NCI-H1105 (cell line): ENCODE measurements at places on chromosomes 5 and 9.

GRCh38 chr5:90390928-90391327 lies 18.6 kb downstream of the CETN3 start:
- DNase-seq: no peak

- no peak for DNase-seq
Measured at GRCh38 chr5:83510260-83510659, 38.7 kb downstream of the VCAN start.

DNA sequence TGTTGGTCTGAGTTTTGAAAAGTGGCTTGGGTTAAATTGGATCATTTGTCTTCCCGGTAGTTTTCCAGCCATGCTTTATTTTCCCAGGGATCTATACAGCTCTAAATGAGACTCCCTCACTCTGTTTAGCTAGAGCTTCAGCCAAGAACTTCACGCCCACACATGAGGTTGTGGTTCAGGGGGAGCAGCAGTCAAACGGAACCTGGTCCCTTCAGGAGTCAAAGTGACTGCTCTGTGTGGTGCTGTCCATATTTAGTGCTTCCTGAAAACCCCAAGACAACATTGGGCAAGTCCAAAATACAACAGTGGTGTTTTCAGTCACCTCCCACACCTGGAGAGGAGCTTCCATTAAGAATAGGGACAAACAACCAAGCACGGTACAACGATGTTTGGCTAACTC lies 90.5 kb downstream of the ANKH start:
- no peak for DNase-seq

- DNase-seq: no peak
Measured at GRCh38 chr9:109901201-109901600, 121.2 kb downstream of the PALM2AKAP2 start.

- no peak for DNase-seq
Measured at GRCh38 chr5:135318037-135318436, 81.0 kb downstream of the MACROH2A1 start.

DNA sequence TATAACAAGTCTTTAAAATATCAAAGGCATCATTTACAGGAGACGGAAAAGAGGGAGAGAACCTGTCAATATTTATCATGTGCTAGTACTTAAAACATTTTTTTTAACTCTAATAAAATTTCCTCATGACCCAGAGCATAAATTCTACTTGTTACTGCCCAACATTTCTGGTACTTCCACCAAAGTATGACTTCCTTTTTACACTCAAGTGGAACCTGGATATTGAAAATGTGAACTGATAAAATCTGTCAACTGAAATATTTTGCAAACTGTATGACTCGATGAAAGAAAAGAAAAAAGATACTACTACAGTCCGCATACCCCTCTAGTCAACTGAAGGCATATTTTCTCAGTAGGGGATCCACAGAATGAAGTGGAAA lies 37.1 kb downstream of the FAM13B start:
- DNase-seq: no peak

GRCh38 chr9:133058550-133059320 lies 3.0 kb upstream of the CEL start:
- no peak for DNase-seq

DNA sequence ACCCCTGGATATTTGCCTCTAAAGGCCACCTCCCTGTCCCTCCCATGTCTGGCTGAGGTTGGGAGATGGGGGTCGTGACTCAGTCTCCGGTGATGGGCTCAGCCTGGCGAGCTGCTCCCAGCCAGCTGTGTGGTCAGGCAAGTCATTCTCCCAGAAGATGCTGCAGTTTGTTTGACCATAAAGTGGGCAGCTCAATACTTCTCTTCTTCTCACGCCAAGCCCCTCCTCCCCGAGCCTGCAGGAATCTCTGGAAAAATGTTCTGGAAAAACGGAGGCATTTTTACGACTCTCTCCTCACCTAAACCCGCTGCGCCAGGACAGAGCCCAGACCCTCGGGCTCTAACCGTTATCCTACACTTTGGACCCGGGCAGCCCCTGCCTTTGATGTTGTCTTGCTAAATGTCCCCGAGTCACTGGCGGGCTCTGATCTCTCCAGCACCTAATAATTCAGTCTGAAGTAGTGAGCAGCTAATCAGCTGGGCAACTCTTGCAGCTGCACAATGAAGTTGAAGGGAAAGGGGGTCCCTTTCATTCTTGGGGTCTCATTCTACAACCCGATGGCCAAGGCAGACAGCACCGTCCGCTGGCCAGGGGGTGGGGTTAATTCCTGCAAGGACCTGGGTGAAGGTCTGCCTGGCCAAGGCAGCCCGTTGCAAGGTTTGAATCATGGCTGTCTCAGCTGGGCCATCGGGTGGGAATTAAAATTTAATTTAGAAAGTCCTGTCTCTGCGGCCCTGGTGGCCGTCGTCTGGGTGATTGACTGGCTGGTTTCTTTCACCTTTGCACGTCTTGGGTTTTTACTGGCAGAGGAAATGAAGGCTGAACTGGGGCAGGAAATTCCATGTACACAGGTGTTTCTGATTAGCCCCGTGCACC lies 12.3 kb downstream of the DCANP1 start:
- DNase-seq: no peak

GRCh38 chr5:18299166-18299565 lies 664.9 kb downstream of the TAF11L14 start:
- DNase-seq: no peak

DNA sequence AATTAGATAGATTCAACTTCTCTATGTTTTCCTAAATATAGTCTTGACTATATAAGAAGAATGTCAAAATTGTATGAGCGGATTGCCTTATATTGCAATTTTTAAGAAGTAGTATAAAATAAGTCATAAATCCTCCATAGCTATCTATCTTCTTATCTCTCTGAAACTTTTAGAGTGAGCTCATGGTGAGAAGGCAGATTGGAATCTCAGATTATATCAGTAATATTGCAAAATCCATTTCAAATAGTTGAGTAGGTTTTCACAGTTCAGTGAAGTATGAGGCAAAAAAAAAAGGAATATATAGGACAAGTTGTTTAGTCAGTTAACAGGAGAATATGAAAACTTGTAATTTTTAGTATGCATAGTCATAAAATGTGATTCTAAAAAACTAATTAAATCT lies 156.4 kb downstream of the FAM174A start:
- DNase-seq: no peak

DNA sequence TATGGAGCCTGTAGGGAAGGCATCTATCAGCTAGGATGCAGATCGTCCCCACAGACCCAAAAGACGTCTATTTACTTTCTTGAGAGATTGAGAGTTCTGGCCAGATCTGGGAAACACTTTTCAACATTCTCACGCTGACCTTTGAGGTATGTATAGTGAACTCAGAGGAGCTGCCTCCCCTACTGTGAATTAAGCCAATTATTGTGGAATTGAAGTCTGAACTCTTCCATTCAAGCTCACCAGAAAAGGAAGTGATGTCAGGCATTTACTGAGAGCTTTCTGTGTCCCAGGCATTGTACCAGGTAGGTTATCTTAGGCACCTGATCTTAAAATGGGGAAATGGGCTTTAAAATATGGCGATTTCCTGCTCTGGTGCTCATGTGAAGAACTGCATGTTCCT lies 136.5 kb downstream of the SV2C start:
- no peak for DNase-seq

DNA sequence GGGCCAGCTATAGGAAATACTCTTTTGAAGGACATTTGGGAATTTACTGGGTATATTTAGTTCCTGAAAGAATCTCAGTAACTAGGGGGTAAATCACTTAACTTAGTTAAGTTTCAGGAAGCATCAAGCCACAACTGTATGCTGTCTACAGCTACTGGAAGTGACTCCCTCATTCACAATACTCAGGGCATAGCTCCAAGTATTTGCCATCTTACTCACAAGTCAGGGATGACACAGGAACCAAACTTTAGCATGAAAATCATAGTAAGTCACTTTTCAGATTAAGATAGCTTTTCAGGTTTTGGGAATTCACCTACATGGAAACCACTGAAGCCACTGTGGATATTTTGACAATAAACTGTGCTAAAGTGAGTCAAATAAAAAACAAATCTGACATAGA lies 242.4 kb upstream of the ATP10B start:
- DNase-seq: no peak

GRCh38 chr9:132942541-132943182 lies 1.8 kb downstream of the TSC1 start:
- DNase-seq: no peak

GRCh38 chr5:65382582-65382981 lies 99.1 kb downstream of the ADAMTS6 start:
- DNase-seq: no peak

GRCh38 chr9:114016629-114017423 lies 61.3 kb downstream of the AMBP start:
- no peak for DNase-seq

DNA sequence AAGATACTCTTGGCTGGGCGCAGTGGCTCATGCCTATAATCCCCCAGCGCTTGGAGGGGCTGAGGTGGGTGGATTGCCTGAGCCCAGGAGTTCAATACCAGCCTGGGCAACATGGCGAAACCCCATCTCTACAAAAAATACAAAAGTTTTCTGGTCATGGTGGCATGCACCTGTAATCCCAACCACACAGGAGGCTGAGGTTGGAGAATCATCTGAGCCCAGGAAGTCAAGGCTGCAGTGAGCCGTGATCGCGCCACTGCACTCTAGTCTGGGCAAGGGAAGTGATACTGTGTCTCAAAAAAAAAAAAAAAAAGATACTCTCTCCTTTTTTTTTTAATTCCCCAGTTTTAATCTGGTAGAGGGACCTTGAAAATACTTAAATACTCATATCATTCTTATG lies 15.0 kb downstream of the ANKRD33B start:
- no peak for DNase-seq

DNA sequence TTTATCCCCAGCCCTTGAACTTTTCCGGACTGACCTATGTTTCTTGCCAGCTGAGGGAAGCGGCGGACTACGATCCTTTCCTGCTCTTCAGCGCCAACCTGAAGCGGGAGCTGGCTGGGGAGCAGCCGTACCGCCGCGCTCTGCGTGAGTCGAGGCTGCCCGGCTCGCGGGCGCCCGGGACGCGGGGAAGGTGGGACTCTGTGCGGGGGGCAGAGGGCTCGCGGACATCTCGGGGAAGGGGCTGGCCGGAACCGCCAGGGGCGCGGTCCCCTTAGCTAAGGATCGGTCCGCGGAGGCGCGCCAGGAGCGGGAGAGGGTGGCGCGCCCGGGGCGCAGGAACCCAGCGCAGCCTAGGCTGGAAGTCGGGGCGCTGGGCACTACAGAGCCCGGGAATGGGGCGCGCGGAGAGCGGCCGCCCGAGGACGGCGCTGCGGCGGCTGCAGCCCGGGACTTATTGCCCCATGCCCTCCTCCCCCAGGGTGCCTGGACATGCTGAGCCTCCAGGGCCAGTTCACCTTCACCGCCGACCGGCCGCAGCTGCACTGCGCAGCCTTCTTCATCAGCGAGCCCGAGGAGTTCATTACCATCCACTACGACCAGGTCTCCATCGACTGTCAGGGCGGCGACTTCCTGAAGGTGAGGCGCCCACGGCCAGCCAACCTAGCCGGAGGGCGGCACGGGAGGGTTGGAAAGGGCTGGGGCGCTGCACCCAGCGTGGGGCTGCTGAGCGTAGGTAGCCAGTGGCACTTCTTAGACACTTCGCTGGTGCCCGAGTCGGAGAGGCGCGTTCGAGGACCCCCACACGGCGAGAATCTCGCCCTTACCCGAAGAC lies 922 bp downstream of the CRHBP start:
- DNase-seq: no peak
